ENCODE measurements at places on chromosomes 11 and 22.
A peak's percentile ranks its signal among the peaks of the same experiment; 100 is the strongest.

DNA sequence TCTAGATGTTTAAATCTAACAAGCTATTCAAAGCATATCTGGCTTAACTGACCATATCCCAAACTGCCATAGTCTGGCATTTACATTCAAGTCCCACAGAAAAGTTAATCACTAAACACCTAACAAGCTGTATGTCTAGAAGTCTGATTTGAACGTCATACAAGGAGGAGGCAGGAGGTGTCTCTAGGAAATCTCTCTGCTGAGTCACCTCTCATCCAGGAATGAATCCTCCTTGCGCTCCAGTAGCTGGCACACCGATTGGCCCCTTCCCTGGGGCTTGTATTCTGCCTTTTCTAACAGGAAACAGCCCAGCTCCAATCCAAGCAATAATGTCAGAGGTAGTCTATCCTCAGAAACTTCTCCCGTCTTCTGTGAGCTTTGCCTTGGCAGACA, 31.8 kb downstream of the FEZ1 start:
- no peak for DNase-seq

DNA sequence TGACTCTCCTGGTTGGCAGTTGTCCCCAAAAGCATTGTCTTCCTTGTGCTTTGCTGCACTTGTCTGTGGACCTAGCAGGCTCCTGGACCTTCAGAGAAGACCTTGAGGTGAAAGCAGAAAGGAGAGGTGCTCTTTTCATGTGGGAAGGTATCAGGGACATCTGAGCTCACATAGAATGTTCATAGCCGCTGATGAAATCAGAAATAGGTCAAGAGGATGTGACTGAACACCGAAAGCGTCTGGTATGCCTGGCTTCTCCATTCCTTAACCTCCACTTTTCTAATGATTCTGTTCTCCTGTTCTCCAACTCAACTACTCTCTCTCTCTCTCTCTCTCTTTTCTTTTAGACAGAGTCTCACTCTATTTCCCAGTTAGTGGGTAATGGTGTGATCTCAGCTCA, 6.2 kb upstream of the CUL5 start:
- DNase-seq: no peak

GRCh38 chr22:30201945-30202344, 44.6 kb downstream of the LIF start:
- DNase-seq: no peak

GRCh38 chr11:72445423-72445822, 11.1 kb upstream of the CLPB start:
- no peak for DNase-seq

GRCh38 chr11:58503361-58503856, 4.5 kb downstream of the OR5B21 start:
- no peak for DNase-seq

DNA sequence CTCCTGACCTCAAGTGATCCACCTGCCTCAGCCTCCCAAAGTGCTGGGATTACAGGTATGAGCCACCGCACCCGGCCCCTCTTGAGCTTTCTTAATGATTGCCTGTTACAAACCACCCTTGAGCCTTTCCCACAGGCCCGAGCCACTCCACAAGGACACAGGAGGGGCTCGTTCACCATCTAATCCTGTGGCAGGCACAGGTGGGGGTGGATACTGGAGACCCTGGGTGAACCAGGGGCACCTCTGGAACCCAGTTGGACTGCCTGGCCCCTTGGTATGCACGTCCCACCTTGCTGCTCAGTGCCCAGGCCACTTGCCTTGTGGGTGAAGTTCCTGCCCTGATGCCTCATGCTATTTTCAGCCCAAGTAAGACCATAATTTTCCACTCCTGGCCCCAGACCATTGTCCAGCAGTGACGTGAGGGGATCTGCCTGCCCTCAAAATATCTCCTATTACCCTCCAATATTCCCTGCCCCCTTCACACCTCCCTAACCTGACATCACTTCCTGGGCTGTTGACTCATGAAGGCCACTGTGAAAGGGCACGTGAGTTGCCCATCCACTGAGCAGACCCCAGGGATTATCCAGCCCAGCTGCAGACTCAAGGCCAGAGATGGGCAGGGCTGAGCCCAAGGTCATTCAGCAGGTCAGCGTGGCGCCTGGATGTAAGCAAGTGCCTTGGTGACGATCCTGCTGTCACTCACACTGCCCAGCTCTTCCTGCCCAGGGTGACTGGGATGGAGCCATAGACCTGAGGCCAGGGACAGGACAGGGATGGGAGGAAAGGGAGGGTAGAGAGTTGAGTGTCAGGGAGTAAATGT, 19.6 kb downstream of the P2RY2 start:
- no peak for DNase-seq

DNA sequence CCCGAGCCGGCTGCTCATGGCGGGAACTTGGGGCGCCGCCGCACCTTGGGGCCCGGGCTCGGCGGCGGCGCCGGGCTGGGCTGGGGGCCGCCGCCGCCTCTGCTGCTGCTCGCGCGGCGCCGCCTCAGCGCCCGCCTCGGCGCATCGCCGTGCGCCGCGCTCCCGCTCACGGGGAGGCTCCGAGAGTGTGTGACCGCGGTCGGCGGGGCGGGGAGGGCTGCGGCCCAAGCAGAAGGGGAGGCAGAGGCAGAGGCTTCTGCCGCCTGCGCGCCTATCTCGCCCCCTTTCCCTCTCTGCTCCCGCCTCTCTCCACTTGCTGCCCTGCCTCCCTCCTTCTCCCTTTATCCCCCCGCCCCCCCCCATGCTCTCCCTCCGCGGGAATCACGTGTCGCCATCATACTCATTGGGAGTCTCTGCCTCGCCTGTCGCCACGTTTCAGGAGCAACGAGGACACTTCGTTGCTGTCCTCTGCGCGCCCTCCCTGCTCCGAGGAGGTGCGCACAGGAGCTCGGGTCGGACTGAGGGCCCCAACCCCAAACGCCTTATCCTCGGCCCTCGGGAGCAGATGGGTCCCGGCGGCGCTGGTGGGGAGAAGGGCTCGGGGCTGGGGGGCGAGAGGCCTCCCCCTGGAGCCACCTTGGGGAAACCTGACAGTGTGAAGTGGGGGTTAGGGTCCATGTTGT, at the start of gene GUCY1A2:
Gene GUCY1A2, minus strand, starts transcription at position 258 of the 683 bp plus-strand sequence. CDS start 421 bp downstream, outside the sequence.
- no peak for DNase-seq

DNA sequence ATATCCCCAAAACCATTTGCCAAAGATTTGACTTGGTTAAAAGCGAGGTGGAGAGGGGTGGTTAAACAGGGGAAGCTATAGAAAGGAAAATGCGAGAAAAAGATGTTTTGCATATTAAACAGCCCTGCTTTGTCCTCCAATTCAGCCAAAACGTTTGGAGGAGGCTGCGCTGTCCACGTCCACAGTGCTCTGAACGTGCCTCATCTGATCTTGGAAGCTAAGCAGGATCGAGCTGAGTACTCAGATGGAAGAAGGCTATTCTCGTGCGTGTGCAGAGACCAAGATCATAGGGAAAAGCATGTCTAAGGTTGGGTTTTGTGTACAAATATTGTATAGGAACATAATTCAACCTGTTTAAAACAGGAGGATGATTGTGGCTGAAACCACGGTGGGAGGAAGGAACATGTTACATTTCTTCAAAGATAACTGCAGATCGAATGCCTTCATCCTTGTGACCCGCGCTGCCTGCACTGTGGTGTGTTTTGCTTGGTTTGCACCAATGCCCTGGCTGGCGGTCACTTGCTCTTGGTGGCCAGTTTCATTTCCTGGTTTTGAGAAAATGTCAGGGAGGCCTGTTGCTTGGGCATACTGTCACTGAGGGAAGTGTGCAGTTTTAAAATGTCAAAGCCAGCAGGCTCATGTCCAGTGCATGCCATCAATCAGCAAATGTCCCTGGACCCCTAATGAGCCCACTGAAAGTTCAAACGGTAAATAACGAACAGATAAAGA, 40.4 kb downstream of the FLI1 start:
- DNase-seq: peak; percentile 40

DNA sequence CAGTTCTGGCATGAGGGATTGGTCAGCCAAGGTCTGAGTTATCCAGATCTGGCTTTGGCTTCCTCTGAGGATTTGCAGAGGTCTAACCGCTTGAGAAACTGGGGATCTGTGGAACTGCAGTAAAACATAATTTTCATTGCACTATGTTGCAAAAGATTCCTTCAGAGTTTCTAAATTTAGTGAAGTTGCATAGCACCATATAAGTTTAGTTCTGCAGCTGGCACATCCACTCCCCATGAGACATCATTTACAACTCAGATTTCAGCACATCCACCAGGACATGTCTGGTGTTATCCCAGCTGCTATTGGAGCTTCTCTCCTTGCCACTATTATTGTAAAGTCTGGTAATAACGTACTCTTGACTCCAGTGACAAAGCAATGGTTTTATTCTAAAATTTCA, 181.5 kb downstream of the CWF19L2 start:
- DNase-seq: no peak

GRCh38 chr11:58924230-58924629, 15.1 kb upstream of the GLYATL1 start:
- DNase-seq: no peak

DNA sequence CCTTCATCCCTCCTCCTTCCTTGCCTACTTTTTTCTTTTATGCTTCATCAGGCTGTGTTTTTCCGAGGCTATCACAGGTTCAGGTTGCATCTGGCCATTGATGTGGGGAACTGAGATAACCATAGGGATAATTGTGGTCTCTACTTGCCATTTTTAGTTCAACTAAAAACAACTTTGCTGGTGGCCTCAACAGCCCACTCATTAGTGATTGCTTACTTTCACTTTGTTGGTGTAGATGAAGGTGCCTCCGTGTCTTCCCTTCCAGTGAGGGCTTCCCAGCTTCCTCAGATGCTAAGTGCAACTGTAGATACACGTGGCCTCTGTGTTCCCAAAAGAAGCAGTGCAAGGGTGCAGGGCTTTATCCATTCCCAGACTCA, 35.0 kb downstream of the KCNJ1 start:
- no peak for DNase-seq
